ENCODE measurements at places on chromosomes 2 and 18.

GRCh38 chr2:96684883-96685576, 42.5 kb downstream of the FER1L5 start:
- DNase-seq = no peak

GRCh38 chr2:96260387-96261260, 5.2 kb downstream of the TMEM127 start:
- peak; percentile 80 for DNase-seq

DNA sequence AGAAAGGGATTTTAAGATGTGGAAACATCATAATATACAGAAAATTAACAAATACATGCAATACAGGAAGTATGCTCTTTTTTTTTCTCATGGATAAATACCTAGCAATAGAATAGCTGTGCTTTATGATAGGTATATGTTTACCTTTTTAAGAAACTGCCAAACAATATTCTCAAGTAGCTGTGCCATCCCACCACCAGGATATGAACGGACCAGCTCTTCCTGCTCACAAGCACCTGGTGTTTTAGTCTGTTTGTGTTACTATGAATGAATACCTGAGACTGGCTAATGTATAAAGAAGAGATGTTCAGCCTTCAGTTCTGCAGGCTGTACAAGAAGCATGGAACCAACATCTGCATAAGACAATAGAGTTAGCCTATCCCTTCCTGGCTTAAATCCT, 19.9 kb upstream of the UGT1A8 start:
- no peak for DNase-seq

DNA sequence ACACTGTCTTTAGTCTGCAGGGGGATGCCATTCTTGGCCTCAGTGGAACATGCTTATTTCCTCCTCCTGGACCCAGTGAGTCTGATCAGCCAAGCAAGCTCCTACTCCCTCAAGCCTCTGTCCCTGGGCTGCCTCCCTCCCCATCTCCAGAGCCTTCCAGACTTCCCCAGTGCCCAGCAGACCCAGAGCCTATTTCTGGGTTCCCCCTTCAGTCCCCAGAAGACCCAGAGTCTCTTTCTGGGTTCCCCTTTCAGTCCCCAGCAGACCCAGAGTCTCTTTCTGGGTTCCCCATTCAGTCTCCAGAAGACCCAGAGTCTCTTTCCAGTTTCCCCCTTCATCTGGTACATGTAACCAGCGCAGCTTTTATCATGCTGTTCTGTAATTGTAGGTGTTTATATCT, 17.0 kb upstream of the PKDCC start:
- peak; percentile 36 for DNase-seq

DNA sequence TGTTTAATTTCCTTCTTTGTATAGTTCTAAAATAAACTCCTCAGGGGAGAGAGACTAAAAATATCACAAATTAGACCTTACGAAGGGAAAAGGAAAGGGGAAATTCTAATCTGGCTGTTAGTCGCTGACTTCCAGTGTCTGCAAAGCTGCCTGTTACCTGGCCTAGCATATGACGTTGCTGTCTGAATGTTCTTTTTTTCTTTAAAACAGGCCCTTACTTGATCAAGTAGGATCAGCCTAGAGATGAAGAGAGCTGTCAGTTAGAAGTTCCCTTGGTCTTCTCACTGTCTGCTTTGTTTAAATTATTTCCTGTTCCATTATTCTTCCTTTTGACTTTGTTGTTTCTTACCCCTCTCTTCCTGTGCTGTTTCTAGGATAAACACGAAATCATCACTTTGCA, 11.2 kb downstream of the NCK2 start:
- no peak for DNase-seq

GRCh38 chr2:39243469-39244123, at the start of gene CDKL4:
Gene CDKL4, minus strand, starts transcription at chr2:39243970.
- no peak for DNase-seq

GRCh38 chr2:133817680-133818566, 249.7 kb upstream of the NCKAP5 start:
- no peak for DNase-seq

DNA sequence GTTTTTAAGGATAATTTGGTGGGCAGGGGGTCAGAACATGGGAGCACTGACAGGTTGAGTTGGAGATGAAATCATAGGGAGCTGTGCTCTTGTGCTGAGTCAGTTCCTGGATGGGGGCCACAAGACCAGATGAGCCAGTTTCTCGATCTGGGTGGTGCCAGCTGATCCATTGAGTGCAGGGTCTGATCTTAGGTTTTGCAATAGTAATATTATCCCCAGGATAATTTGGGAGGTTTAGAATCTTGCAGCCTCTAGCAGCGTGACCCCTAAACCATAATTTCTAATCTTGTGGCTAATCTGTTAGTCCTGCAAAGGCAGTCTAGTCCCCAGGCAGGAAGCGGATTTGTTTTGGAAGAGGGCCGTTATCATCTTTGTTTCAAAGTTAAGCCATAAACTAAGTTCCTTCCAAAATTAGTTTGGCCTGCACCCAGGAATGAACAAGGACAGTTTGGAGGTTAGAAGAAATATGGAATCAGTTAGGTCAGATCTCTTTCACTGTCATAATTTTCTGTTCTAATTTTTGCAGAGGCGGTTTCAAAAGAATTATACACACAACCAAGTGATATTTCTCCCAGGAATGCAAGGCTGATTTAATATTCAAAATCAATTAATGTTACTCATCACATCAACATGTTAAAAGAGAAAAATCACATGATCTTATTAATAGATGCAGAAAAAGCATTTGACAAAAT, 23.0 kb downstream of the DBI start:
- DNase-seq = no peak

GRCh38 chr2:130834931-130835765, 1.6 kb upstream of the ARHGEF4 start:
- DNase-seq = no peak

- DNase-seq = peak; percentile 84
These were observed 6.8 kb upstream of the PXDN start for GRCh38 chr2:1750933-1751766.

DNA sequence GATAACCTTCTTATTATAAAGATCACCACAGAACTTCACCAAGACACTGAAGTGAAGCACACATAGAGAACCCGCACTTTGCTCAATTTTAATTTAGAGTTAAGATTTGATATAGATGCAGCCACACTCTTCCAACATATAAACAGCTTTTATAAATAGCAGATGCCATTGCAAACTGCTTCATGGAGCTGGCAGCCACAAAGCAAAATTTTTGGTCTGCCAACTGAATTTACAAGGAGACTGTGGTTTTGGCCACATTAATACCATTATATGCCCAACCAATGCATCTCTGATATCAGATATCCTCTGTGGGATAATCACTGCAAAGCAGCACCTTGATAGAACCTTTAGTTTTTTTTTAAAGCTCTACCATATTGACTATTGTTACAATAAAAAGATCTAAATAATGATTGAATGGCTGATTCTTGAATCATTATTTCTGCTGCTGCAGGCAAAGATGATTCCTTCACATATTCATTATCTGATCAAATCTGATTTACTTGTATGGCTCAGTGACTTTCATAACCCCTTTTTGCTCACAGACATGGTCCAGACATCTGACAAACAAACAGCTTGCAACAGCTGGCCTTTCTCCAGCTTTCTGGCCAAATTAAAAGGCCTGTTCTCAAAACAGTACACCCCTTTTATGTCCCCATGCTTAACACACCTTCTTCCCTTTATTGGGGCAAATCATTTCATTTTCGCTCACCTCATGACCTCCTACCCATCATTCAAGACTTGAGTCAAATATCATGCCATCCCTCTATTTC, 88.4 kb downstream of the METTL4 start:
- DNase-seq = no peak

- DNase-seq = no peak
These were observed 146.6 kb upstream of the CCDC68 start for GRCh38 chr18:55105873-55106272.

DNA sequence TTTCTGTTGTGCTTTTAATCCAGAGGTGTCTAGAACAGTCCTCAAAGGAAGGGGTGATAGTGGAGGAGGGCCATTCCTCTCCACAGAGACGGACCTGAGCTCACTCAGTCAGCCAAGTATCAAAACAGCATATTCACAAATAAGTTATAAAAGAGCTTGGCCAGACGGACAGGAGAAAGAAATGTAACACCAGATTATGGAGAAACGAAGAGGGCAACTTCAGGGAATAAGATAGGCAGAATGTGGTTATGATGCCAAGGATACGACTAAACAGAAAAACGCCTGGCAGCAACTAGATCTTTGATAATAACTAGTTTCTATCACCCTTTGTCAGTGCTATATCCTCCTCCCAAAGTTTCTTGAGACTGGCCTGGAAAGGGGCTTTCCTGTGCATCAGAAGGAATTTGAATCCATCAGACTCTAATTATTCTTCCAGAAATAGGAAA, 42.5 kb downstream of the MAP4K3 start:
- no peak for DNase-seq

- no peak for DNase-seq
These were observed 18.3 kb upstream of the NEDD4L start for GRCh38 chr18:58025733-58026132.

DNA sequence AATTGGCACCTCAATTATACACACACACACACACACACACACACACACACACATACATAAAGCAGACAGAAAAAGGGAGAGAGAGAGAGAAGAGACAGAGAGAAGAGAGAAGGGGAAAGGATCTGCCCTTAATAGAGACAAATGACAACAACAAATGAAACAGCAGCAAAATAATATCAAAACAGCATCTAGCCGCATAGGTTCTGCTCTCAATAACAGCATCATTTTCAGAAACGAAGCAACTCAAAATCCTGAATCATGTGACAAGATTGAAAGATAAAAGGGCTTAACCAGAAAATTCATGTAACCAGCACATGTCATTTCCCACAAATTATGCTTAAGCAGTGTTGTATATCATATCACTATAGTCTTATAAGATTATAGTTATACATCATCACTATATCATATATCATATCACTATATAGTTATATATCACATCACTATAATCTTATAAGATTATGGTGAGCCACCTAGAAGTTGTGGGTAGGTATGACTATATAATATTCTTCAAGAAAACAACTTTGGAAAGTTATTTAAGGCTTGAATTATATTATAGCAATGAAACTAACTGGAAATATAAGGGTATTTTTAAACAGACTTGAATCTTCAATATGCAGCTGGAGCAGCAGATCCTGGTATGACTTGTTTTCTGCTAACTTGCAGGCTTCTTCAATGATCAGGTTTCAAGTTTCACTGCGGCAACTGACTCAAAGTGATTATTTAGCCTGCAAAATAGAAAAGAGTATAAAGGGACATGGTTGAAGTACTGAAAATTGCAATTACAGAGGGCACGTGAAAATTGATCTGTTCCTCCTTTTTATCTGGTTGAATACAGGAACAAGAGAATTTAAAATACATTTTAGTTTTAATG, 16.1 kb upstream of the VPS54 start:
- DNase-seq = no peak

GRCh38 chr2:98852932-98853331, 83.1 kb downstream of the CRACDL start:
- DNase-seq = no peak

- no peak for DNase-seq
These were observed 861.8 kb downstream of the TRIB2 start for GRCh38 chr2:13578547-13578946.

DNA sequence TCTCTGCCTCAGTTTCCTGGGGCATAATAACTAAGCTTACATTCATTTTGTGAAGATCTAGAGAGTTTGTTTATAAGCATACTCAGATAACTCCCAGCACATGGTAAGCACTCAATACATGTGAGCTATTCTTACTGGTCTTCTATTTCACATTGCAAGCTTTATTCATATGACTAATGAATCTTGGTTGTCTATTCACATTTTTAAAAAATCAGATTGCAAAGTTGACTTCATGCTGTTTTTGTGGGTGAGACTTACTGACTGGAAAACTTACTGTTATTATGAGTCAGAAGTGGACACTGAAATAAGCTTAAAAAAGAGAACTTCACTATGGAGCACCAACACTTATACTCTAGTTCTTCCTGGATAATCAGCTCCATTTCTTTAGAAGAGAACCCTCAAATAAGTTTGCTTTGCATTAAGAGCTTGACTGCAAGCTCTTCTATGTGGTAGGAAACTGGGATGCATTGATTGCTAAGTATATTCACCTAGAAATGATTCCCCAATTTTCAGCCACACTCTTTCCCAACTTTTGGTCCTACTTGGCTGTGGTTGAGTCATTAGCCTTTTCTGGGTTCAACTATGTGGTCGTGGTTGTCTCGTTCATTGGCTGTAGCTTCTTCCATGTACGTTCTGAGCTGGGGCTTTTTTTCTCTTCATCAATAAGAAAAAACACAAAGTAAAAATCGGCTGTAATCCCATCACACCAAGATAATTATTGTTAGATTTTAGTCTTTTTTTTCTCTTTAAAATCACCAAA, 29.5 kb upstream of the RBMS1 start:
- no peak for DNase-seq

DNA sequence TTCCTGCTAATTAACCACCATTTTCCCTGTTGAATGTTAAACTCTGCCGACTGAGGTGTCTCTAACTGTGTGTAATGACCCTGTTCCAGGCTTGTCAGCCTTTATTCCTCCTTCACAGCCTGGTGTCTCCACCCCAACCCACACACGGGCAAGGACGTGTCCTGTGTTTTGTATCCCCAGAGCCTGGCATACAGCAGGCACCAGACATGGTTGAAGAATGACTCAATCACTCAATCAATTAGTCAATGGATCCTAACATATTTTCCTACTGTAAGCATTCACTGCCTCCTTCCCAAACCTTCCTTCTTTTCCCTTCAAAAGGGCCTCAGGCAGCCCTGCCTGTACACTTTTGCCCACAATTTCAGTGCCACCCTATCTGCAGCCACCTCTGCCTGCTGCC, 2.7 kb upstream of the TNS1 start:
- DNase-seq = no peak

GRCh38 chr2:188293601-188294351, 2.1 kb downstream of the GULP1 start:
- DNase-seq = peak; percentile 76

- no peak for DNase-seq
These were observed 11.4 kb upstream of the TMEM18 start for GRCh38 chr2:688504-689076.

Data from coronary artery (tissue), 2 donors.